ENCODE measurements at places on chromosomes 2 and 18. TPM values are rescaled to one million over a fixed set of nuclear protein-coding genes. Genes with fewer than 3 reads are reported as not detected.

MSH2 gene
- total RNA-seq: 25.2 TPM

PSMA8 gene
- 0.89 TPM for total RNA-seq

DNMT3A gene
- 45.0 TPM for total RNA-seq

DCDC2C gene
- total RNA-seq: not detected

NGEF gene
- total RNA-seq: not detected

HRH4 gene
- not detected for total RNA-seq

SLC19A3 gene
- not detected for total RNA-seq

GPR55 gene
- total RNA-seq: 4.5 TPM

HTR2B gene
- not detected for total RNA-seq

SCN9A gene
- not detected for total RNA-seq

DNAJC5G gene
- total RNA-seq: not detected

FTCDNL1 gene
- 1.5 TPM for total RNA-seq
